ENCODE measurements at places on chromosomes 13 and 19.

GRCh38 chr19:45821103-45821521 lies 6.0 kb upstream of the RSPH6A start:
- DNase-seq, result no peak

DNA sequence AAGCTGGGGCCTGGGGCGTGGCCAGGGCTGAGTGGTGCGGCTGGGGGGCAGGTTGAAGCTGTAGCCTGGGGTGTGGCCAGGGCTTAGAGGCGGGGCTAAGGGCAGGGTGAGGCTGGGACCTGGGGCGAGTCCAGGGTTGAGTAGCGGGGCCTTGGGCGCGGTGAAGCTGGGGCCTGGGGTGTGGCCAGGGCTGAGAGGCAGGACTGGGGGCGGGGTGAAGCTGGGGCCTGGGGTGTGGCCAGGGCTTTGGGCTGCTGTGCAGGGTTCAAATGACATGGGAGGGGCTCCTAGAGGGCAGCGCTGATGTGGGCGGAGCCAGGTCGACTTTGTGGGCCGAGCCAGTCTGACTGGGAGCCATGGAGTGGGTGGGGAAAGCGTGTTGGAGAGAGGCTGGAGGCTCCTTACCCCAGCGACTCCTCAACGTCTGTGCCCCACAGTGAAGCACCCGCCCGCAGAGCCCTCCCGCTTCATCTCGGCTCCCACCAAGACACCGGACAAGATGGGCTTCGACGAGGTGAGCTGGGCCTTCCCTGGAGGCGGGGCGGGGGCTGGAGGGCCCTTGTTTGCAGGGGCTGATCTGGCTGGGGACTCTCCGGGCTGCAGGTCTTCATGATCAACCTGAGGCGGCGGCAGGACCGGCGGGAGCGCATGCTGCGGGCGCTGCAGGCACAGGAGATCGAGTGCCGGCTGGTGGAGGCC lies 21.5 kb downstream of the COLGALT1 start:
- DNase-seq, result no peak

DNA sequence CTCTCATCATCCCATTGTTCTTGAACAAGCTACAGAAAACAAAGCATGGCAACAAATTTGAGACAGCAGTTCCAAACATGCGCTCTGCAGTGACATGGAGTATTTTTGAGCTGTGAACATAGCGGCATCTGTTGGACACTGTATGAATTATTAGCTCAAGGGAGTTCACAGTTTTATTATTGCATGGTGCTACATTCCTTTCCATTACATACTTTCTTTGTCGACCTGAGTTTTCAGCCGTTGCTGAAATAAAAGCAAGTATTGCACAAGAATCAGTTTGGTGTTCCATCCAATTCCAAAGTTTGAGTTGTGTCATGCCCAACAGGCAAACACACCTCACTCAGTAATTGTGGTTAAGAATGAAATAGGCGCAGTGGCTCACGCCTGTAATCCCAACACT lies 30.1 kb upstream of the METTL21C start:
- no peak for DNase-seq

- no peak for DNase-seq
Measured at GRCh38 chr19:50889638-50890037, 16.4 kb downstream of the KLK2 start.

DNA sequence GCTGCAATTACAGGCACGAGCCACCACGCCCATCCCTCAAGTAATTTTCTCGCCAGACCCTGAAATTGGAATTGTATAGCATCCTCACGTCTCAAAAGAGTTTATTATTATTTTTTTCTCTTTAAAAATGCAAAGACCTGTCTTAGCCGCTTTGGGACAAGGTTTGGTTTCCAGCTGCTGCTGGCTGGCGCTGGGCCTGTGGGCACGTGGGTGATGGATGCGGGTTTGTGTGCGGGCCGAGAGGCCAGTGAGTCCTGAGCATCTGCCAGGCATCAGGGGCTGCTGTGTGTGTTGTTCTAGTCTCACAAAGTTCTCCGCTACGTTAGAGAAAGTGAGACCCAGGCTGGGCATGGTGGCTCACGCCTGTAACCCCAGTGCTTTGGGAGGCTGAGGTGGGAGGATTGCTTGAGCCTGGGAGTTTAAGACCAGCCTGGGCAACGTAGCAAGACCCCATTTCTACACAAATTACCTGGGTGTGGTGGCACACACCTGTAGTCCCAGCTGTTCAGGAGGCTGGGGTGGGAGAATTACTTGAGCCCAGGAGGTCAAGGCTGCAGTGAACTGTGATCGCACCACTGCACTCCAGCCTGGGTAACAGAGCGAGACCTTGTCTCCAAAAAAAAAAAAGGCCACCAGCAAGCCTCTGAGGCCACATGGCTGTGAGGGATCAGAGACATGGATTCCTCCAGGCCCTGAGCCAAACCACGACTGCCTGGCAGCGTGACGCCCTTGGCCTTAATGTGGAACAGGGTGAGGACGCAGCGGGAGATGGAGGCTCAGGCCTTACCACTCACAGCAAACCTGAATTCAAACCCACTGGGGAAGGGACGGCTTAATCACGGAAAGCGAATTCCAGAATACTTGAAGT lies 4.7 kb upstream of the TMPRSS9 start:
- no peak for DNase-seq

DNA sequence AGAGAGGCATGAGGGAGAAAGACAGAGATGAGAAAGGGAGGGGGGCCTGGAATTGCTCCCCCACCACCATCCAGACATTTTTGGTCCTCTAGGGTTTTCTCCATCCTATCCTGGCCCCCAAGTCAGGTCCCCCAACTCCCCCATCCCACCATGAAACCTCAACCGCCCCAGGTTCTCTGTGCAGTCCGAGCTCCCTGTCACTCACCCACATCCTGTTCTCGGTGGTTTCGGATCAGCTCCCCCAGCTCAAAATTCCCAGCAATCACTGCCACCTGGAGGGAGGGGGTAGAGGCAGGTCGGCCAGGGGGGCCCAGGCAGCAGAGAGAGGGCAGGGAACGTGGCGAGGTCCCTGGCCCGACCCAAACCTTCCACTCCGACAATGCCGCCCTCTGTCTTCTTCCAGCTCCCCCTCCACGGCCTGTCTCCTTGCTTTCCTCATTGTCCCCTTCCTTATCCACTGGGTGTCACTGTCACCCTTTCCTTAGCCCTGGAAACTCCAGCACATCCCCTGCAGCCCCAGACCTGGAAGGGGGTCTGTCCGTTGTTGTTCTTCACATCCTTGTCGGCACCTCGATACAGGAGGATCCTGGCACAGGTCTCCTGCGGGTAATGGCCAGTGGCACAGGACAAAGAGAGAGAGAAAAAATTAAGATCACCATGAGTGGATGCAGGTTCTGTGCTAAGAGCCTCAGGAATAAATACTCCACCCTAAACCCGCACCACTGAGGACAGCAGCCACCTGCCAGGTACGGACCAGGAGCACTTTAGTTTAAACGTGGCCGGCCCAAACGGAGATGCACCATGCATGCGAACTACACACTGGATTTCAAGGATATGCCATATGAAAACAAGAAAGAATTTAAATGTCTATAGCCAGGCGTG lies 15.4 kb downstream of the SHANK1 start:
- DNase-seq, result no peak

GRCh38 chr13:98966019-98966418 lies 11.8 kb downstream of the DOCK9 start:
- DNase-seq, result no peak

DNA sequence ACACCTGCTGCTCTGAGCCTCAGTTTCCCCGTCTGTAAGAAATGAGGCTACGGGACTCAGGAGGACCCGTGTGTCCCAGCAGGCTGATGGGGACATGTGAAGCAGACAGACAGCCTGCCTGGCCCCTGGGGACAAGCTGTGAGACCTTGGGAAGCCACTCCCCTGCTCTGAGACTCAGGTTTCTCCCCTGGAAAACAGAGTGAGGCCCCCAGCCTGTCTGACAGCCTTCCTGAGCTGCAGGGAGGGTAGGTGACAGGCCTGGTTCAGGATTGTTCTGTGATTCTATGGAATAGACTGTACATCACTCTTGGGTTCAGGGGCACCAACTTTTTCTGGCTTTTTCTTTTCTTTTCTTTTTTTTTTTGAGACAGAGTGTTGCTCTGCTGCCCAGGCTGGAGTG lies 2.9 kb upstream of the NTF4 start:
- DNase-seq, result no peak

GRCh38 chr13:37295573-37295972 lies 190.1 kb upstream of the CSNK1A1L start:
- no peak for DNase-seq

DNA sequence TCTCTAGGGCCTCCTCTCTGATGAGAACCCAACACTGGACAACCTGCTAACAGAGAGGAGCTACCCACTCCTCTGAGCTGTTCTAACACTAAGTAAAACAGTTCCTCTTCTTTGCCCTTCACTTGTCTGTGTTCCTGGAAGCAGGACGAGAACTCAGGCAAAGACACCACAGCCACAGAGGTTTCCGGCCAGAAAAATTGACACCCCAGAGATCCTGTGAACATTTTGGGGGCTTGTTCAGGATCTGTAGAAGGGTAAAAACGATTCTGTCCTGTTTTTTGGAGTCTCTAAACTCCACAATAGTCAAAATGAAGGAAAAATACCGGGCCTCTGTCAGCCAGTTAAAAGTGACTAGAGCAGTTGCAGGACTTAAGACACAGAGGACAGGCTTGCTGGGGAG lies 165.9 kb downstream of the B3GLCT start:
- no peak for DNase-seq

DNA sequence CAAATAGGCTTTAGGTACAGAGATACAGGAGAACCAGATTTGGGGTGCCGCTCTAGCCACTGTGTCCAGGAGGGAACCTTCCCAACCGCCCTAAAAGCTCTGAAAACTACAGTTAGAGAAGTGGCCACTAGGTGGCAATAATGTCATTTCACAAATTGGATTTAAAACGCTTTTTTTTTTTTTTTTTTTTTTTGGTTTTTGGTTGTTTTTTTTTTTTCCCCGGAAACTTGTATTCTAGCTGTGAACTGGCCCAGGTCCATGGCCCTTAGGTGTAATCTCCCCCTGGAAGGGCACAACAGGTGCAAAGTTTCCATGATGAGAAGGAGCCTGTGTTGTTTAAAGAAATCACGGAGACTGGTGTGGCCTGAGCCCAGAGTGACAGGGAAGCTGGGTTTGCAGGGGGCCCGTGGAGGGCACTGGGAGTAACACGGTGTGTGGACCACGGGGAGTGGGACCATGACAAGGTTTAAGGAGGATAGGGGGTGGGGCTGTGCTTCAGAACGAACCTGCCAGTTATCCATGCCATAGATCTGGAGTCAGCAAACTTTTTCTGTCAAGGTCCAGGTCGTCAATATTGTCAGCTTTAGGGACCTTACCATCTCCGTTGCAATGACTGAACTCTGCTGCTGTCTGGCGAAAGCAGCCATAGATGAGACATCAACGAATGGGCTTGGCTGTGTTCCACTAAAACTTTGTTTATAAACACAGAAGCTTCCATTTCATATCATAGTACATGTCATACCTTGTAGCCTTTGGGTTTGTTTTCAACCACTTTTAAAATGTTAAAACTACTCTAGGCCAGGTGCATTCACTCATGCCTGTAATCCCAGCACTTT lies 10.1 kb downstream of the OR1I1 start:
- no peak for DNase-seq

DNA sequence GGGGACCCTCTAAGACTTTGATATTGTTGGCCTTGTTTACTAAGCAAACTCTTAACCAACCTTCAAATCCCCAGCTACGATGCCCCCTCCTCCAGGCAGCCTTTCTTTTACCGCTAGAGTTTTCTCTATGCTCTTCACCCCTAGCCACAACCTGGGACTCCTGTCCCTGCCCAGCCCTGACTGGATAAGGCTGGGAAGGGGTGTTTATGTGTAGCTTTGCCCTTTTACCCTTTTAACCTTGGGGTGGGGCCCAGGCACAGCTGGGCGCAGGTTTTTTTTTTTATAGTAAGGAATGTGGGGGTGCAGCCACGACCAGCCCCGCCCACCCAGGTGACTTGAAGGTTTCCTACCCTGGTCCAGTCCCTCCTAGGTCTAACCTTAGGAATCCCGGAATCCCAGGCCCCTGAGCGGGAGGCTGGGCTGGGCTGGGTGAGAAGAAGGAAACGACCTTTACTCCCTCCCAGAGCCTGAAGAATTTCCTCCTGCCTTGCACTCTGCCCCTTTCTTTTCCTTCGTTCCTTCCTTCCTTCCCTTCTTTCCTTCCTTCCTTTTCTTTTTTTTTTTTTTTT lies 12.2 kb downstream of the TJP3 start:
- no peak for DNase-seq

GRCh38 chr13:70125693-70126092 lies 17.4 kb upstream of the KLHL1 start:
- DNase-seq, result no peak

DNA sequence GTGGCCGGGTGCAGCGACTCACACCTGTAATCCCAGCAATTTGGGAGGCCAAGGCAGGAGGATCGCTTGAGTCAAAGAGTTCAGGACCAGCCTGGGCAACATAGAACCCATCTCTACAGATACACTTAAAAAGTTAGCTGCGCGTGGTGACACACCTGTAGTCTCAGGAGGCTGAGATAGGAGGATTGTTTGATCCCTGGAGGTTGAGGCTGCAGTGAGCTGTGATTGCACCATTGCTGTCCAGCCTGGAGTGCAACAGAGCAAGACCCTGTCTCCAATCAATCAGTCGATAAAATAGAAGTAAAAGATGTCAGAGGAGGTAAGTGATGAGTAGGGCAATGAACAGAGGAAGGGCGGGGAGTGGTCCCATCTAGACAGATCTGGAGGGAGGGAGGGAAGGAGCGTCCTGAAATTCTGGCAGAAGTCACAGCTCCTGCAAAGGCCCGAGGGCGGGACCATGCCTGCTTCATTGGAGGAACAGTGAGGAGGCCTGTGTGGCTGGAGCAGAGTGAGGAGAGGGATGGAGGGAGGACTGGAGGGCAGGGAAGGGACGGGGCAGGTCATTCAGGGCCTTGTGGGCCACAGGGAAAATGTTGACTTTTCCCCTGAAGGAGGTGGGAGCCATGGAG lies 9.7 kb downstream of the SMIM24 start:
- no peak for DNase-seq

DNA sequence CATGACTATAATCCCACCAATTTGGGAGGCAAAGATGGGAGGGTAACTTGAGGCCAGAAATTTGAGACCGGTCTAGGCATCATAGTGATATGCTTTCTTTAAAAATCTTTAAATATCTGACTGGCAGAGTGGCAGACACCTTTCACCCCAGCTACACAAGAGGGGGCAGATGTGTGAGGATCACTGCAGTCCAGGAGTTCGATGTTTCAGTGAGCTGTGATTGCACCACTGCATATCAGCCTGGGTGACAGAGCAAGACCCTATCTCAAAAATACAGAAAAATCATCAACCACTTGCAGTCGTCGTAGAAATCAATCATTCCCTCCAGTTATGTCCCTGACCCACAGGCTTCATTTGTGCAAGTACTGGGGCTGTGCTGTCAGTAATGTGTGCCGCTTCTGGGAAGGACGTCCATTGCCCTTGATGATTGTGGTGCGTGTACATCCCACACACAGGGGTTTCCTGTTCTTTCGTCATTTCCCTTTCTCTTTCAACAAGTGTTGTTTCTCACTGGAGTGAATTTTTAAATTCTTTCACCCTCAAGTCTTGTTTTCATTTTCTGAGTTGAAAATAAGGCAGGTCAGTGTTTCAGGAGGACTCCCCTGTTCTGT lies 1.4 kb downstream of the LGALS14 start:
- DNase-seq, result no peak

DNA sequence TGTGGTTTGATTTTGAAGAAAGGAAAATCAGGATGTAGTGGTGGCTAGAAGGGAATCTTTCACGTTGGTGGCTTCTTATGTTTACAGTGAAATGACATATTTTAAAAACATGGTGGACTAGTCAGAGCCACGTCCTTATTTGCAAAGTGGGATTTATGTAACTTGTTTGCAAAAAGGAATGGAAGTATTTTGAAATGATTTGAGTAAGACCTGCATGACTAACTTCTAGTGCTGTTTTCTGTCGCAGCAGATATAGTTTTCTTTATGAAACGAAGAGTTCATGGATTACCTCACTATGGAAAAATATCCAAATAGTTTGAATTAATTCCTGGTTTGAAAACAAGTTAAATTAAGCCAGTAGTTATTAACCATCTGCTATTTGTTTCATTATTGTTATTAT lies 476.5 kb downstream of the MYO16 start:
- no peak for DNase-seq

All from GM19239 (cell line).